NCI-H510A (cell line): ENCODE measurements at places on chromosomes 6 and 20.
A peak's percentile ranks its signal among the peaks of the same experiment; 100 is the strongest.

- no peak for DNase-seq
Measured at GRCh38 chr20:17661121-17661744, 20.8 kb downstream of the RRBP1 start.

DNA sequence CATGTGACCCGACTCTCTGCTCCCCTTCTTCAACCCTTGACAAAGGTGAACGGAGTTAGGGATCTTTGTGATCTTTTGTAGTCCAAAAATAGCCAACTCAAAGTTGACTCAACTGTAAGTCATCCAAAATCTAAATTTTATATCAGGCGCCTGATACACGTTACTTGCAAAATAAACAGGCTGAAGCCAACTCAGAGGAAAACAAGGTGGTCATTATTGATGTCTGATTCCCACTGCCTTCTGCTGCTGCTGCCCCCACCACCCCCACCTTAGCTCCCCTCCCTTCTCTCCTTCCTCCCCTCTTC, 13.2 kb upstream of the RNF8 start:
- no peak for DNase-seq

GRCh38 chr20:35207950-35208611, 18.4 kb upstream of the MMP24 start:
- DNase-seq = peak; percentile 51

- DNase-seq = no peak
Measured at GRCh38 chr6:128632131-128632530, 111.7 kb upstream of the PTPRK start.

DNA sequence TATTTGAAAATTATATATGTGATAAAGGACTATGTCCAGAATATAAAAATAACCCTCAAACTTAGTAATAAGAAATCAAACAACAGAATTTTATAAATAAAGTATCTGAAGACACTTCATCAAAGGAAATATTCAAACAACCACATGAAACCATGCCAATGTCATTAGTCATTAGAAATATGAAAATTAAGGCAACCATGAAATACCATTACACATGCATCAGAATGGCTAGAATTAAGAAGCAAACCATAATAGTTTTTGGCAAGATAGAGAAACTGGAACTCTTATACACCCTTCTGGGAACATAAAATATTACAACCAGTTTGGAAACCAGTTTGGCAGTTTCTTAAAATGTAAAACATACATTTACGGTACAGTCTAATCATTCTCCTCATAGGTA, 137.2 kb upstream of the ADGRB3 start:
- DNase-seq = no peak

DNA sequence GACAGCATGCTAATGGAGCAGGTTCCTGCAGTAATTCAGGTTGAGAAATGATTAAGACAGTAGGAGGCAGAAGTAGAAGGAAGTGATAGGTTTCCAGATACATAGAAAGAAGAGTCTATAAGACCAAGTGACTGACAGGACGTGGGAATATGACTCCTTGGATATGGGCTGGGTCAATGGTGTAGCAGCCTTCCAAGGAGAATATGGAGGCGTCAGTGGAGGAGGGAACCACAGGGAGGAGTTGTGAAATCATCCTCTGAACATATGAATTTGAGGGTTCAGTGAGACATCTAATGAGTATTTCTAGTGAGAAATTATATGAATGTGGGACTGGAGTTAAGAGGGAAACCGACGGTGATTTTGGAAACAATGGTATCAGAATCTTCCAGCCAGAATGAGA, 43.3 kb downstream of the NUDT3 start:
- DNase-seq = no peak

DNA sequence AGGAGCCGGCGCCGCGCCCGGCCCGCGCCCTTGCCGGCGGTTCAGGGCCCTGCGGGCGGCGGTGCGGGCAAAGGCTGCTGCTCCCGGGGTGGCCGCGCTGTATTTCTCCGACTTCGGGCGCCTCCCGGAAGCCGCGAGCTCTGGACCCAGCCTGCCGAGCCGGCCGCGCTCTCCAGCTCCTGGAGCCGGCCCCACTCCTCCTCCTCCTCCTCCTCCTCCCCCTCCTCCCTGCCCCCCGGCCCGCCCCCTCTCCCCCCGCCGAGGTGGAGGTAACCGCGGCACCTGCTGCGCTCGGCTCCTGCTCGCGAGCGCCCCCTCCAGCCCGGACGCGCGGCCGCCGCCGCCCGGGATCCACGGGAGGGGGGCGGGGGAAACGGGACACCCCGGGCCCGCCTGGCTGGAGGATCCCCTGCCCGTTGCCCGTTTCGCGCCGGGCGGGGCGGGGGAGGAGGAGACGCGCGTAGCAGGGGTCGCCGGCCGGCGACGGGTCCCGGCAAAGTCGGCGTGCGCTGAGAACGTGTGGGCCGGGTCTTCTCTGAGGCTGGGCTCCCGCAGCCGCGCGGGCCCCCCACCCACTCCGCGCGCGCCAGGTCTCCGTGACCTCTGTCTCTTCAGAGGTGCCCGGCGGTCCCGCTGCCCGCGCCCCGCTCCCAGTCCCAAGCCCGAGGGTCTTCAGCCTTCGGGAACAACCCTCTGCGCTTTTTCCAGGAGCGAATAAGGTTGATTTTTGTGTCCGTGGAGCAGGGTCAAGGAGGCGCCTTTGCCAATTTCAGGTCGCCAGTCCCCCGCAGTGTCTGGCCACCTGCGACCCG, at the start of gene SLC22A23:
Gene SLC22A23, minus strand, starts transcription at position 153 of the 812 bp plus-strand sequence. CDS start 491 bp downstream, outside the sequence.
- peak; percentile 47 for DNase-seq

DNA sequence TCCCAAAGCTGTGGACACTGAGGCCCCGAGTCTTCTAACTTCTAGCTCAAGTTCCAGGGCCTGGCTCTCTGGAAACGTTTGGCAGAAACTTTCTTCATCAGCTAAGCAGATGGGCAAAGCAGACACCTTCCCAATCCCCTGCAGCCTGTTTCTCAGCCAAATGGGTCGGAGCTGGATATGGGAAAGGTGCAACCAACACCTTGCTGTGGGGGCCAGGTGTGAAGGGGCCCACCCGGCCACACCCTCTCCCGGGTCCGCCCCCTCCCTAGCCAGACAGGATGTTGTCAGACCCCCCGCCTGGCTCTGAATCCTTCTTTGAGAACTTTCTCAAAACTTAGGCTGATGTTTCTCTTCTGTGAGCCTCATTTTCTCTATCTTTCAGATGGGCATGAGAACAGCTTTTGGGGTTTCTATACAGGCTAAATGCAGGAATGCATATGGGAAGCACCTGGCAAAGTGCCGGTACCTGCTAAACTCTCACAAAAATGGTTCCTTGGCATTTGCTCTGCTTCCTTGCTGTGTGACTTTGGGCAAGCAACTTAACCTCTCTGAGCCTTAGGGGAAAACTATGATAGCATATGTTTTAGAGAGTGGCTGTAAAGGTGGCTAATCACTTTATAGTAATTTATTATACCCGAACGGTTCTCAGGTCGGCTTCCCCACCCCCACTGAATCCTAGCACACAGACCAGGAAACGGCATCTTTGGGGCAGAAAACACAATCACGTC, 1.8 kb downstream of the SNAI1 start:
- no peak for DNase-seq

GRCh38 chr6:170069611-170070010, 221.3 kb downstream of the DLL1 start:
- DNase-seq = no peak

GRCh38 chr6:169642455-169642854, 59.4 kb downstream of the WDR27 start:
- DNase-seq = no peak

DNA sequence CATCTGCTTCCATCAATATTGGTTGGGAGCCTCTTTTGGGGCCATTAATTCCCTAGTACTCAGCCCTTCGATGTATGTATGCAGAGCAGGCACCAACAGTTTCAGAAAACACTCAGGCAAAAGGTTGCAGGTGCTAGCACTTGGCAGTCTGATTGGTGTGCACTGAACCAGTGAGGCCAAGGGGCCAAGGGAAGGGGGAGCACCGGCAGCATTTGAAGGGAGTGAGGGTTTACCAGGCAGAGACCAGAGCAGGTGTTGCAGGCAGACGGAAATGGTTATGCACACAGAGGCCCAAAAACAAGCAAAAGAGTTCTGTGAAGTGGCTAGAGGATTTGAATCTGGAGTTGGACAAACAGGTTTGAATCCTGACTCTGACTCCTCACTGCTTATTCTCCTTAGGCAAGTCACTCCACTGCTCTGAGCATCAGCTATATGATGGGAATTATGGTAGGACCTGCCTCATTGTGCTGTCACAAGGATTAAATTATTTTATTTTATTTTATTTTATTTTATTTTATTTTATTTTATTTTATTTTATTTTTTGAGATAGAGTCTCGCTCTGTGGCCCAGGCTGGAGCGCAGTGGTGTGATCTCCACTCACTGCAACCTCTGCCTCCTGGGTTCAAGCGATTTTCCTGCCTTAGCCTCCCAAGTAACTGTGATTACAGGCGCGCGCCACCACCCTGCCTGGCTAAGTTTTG, 58.1 kb upstream of the SHLD1 start:
- peak; percentile 98 for DNase-seq

DNA sequence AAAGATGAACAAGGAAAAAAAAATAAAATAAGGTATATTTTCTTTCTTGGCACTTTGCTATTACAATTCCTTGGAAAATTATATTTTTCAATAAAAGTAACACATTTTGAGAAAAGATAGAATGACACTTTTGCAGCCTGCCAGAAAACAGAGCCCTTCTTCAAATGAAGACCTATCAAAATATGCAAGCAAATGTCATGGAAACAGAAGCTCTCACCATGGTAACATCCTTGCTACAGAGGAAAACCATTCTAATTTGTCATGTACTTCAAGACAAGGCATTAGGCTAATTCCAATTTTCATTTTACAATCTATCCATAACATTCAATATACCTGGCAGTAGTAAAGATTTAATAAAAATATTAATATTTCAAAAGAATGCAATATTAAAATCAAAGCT, 177.9 kb downstream of the RNGTT start:
- DNase-seq = no peak

GRCh38 chr6:116229287-116229913, 24.5 kb downstream of the TSPYL4 start:
- no peak for DNase-seq

- DNase-seq = no peak
Measured at GRCh38 chr6:119195848-119196247, 117.4 kb upstream of the FAM184A start.
